ENCODE measurements at places on chromosomes 1 and 21.
A peak's percentile ranks its signal among the peaks of the same experiment; 100 is the strongest.

DNA sequence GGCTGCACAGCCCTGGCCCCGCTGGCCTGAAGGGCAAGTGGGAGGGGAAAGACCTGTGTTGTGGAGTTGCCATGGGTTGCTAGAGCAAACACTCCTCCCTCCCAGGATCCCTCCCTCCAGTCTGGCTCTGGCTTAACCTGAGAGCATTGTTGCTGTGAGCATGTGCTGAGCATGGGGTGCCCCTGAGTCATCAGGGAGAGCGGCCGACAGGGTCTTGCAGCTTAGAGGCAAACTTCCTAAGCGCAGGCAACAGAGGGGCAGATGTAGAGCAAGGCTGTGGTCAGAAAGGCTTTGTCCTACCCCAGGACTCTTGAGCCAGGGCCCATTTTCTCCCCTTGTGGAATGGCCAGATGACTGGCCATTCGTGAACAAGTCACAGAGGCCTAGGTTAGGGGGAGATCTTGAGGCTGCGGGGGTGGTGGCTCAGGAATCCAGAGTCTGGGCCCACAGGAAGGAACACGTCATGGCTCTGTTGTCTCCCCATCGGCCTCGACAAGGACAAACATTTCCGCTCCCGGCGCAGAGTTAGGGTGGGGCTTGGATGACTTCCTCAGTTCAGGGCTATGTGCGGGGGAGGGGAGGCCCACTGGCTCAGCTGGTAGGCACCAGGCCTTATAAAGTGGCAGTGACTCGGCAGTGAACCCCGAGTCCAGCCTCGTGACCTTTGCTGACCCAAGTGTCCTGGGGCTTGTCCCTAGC, 362 bp upstream of the DYNLT4 start:
- peak; percentile 90 for DNase-seq

- peak; percentile 30 for DNase-seq
Observed at GRCh38 chr1:240474133-240474614, 137.8 kb downstream of the GREM2 start.

GRCh38 chr21:35593000-35593502, 467.3 kb downstream of the SETD4 start:
- DNase-seq = no peak

- DNase-seq = peak; percentile 21
Observed at GRCh38 chr1:229102741-229103391, 168.0 kb upstream of the RAB4A start.

DNA sequence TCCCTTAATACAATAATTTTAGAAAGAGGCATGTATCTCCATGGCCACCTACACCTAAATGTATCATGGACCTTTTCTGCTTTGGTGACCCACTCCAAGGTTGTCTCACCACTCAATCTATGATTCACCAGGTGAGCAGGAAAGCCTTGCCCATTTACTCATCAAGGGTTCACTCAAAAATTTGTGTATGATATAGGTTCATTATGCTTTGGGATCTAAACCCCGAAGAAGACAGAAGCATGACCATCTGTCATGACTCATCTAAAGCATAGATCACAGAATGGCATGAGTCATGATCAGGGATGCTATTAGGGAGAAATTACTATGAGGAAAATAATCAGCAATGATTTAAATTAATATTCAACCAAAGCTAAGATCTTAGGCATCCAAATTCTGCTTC, 38.5 kb downstream of the PYHIN1 start:
- no peak for DNase-seq

GRCh38 chr1:86750530-86750929, 46.2 kb downstream of the SH3GLB1 start:
- DNase-seq = no peak

DNA sequence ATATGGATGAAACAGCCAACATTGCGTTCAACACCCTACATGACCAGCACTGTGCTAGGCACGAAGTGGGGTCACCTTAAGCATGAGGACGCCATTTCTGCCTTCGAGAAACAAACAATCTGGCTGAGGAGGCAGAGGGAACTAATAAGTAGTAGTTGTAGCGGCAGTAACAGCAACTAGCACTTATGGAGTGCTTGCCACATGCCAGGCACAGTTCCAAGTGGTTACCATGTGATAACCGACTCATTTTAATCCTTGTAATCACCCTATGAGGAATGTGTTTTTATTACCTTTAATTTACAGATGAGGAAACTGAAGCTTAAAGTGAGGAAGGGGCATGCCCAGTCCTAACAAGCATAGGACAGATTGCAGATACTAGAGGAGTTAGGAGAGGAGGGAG, 33.7 kb downstream of the KCND3 start:
- DNase-seq = no peak

Data from SK-MEL-5 (cell line).